ENCODE measurements at places on chromosomes 2 and 18. TPM values are rescaled to one million over a fixed set of nuclear protein-coding genes. Genes with fewer than 3 reads are reported as not detected.

DNA sequence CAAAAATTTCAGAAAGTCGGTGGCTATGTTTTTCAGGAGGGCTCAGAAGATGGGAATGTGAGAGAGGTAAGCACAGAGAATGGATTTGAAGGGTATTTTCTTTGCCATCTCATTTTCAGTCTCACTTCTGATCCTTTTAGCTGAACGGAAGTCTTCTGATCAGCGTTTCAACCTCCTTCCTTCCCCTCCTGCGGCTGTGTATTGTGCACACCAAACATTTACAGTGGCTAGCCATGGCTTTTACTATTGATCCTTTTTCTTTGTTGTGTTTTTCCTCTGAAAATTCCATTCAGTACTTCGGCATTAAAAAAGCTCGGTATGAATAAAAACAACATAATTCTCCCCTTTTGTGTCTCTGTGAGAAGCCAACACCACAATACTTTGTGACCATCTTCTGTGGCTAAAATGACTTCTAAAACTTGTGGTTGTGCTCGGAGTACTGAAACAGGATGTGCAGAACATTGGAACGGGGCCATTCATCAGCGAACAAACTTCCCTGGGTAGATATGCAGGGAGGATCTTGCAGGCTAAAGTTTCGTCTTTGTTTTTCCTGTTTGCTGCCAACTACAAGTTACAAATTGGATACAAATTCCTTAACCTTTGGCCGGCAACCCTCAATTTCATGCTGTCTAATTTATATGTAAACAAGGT lies 260.8 kb upstream of the FAM98A start:
- no peaks in the 10 kb centered on the region for H3K36me3 ChIP-seq
- H3K27me3 ChIP-seq: no peaks in the 10 kb centered on the region
- H3K4me1 ChIP-seq: no peaks in the 10 kb centered on the region
- H3K4me3 ChIP-seq: no peak overlapping the region
- H3K27ac ChIP-seq: no peak overlapping the region

GRCh38 chr2:112701052-112701451 lies 19.8 kb upstream of the NT5DC4 start:
- H3K27me3 ChIP-seq: no peaks in the 10 kb centered on the region
- H3K27ac ChIP-seq: no peak overlapping the region
- H3K4me3 ChIP-seq: no peak overlapping the region
- DNase-seq: no peak

CHST9 gene
- 17.2 TPM for polyA plus RNA-seq

ALK gene
- polyA plus RNA-seq: not detected

STK36 gene
- 54.0 TPM for polyA plus RNA-seq

DNA sequence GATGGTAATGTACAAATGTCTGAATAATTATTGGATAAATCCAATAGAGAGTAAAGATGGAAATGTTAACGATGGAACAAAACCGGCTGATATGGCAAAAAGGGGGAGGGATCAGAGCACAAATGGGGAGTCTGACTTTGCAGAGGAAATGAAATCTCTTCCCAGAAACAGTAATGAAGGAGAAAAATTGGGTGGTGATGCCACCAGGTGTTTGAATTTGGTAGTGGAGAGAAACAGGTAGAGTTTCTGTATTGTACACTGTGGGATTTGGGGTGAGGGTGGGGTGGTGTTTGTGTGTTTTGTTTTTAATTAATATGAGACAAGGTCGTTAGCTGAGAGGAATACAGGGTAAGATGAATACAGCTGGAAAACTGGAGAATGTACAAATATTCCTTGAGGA lies 20.4 kb upstream of the XDH start:
- H3K4me3 ChIP-seq: no peak overlapping the region
- H3K36me3 ChIP-seq: no peaks in the 10 kb centered on the region
- no peaks in the 10 kb centered on the region for H3K27me3 ChIP-seq

GRCh38 chr2:219323434-219323833 lies 9.1 kb downstream of the RESP18 start:
- no peaks in the 10 kb centered on the region for H3K4me1 ChIP-seq
- no peak for DNase-seq
- no peaks in the 10 kb centered on the region for H3K36me3 ChIP-seq
- no peak overlapping the region for H3K27ac ChIP-seq
- no peaks in the 10 kb centered on the region for H3K27me3 ChIP-seq

GRCh38 chr2:102585847-102586404 lies 33.4 kb upstream of the SLC9A2 start:
- H3K27ac ChIP-seq: no peak overlapping the region
- H3K4me1 ChIP-seq: peaks cover 8% of the 10 kb centered on the region
- no peaks in the 10 kb centered on the region for H3K27me3 ChIP-seq
- H3K36me3 ChIP-seq: no peaks in the 10 kb centered on the region

FAM124B gene
- polyA plus RNA-seq: 0.26 TPM

CTAGE1 gene
- not detected for polyA plus RNA-seq

All from pancreas (tissue), 10 donors.